Right lobe of liver (tissue), 6 donors: ENCODE measurements at places on chromosomes 4 and X.

DNA sequence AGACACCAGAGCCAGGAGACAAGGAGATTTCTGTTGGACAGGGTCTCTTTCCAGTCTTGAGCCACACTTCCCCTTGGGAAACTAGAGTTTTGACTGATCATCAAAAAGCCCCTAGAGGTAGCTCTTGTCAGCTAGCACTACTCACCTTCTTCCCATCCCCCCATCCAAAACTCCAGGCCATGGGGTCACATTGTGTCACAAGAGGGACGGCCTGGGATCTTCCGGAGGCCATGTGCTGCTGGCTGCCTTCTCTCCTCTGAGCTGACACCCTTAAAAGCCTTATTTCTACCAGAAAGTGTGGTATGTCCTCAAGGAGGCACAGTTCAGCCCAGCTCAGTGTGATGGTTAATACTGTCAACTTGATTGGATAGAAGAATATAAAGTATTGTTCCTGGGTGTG lies 7.8 kb downstream of the PNMA3 start:
- DNase-seq: no peak

DNA sequence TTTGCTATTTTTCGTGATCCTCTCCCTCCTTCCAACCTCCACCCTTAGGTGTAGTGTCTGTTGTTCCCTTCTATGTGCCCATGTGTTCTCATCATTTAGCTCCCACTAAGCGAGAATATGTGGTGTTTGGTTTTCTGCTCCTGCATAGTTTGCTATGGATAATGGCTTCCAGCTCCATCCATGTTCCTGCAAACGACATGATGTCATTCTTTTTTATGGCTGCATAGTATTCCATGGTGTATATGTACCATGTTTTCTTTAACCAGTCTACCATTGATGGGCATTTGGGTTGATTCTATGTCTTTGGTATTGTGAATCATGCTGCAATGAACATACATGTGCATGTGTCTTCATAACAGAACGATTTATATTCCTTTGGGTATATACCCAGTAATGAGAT lies 102.7 kb downstream of the SEL1L3 start:
- no peak for DNase-seq

DNA sequence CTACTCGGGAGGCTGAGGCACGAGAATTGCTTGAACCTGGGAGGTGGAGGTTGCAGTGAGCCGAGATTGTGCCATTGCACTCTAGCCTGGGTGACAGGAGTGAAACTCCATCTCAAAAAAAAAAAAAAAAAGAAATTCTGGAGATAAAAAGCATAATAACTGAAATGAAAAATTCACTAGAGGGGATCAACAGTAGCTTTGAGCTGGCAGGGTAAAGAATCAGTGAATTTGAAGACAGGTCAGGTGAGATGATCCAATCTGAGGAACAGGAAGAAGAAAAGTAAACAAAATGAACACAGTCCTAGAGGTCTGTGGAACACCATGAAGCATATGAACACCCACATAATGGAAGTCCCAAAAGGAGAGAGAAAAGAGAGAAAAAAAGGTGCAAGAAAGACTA lies 15.0 kb downstream of the TIMP1 start:
- DNase-seq: no peak

DNA sequence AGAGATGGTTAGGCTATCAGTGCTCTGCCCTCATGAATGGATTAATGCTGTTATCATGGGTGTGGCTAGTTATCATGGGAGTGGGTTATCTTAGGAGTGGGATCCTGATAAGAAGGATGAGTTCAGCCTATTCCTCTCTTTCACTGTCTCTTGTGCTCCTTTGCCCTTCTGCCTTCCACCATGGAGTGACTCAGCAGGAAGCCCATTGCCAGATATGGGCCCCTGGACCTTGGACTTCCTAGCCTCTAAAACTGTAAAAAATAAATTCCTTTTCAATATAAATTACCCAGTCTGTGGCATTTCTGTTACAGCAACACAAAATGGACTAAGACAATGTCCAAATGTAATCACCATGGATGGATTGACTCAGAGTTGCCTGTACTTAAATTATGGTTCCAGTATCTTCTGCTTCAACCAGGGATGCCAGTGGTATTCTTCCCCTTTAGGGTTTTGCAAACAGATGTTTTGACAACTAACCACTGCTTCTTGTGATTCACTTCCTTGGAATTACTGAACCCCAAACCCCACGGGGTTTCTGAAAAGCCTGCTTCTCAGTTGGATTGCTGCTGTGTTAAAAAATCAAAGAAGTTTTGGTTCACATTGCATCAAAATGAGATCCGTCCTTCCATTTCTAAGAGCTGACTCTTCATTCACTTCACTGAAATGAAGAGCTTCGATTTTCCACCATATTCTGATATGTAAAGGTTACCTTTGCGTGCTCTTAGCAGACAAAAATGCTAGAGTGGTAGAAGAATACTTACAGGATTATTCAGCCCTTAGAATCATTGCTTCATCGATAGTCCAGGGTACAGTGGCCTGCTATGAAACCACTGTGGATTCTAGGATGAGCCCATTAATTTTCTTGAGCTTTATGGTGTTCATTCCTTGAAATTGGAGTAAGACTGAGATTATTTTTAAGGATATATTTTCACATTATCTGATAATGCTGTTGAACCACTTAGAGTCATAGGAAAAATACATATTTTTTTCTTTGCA lies 107.7 kb downstream of the FRMPD4 start:
- DNase-seq: no peak

GRCh38 chrX:107708762-107709161 lies 66.8 kb downstream of the TSC22D3 start:
- DNase-seq: no peak

DNA sequence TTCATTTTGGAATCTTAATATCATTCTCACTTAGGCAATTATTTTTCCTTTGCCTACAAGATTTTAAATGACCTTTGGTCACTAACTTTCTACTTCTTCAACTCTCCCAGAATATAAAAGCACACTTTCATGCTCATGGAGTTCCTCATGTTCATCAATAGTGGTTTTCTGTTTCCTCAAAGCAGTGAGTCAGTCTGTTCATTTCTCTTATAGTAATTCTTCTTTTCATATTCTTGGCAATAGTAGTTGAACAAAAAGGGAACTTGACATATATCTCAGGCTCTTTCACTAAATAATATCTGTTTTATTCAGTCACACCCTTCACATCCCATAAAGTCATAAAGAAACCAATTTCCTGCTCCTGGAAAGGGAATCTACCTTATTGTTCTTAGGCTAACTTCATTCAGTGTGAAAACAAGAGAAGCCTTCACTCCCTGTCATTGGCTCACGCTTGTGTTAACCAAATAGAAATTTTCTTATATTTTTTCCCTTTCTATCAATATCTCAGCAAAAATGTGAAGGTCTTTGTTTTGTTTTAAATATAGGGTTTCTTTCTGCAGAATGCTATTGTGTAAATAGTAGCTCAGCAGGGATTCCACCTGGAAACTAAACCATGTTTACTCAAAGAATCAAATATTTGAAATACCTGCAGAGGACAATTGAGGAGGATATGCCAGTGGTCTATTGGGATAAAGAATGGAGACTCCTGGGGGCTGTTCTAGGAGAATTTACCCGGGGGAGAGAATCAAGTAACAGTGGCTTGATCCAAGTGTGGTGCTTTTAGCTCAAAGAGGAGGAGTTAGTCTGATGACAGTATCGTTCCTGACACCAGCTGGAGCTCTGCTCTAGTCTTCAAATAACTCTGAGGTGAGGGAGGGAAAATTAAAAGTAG lies 13.4 kb upstream of the TNIP3 start:
- DNase-seq: no peak

DNA sequence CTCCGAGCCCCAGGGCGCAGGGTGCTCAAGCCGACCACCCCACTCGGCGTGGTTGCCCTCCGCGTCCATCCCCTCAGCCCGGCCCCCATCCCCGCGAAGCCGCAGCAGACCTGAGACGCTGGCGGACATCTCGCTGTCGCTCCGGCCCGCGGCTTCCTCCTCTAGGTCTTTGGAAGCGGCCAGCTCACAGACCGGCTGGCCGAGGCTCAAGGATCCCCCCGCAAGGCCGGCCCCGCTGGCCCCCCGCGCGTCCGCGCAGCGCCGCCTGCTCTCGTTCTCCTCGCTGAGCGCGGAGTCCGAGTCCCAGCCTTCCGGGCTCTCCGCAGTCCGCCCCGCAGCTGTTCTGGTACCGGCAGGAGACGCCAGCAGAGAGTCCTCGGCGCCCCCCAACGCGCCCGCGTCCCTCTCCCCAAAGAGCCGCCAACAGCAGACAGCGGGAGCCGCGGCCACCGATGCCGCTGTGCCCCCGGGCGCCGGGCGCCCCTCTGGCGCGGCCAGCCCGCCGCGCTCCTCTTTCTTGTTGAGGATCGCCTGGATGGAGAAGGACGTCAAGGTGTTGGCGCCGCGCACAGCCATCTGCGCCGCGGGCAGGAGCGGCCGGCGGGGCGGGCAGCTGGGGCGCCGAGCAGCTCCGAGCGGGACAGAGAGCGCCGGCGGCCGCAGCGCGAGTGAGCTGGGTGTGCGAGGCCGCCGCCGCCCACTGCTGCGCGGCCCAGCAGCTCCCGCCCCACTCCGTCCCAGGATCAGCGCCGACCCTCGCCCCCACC lies at the start of gene NKX3-2:
Gene NKX3-2 (minus strand): TSS at position 670 of the 767 bp plus-strand sequence. CDS start 94 bp downstream, at position 576.
- DNase-seq: no peak
